Heart left ventricle (tissue), 16 donors: ENCODE measurements at places on chromosomes 16 and 17. TPM values are rescaled to one million over a fixed set of nuclear protein-coding genes. Genes with fewer than 3 reads are reported as not detected.

NLK gene
- total RNA-seq: 16.4 TPM

DNA sequence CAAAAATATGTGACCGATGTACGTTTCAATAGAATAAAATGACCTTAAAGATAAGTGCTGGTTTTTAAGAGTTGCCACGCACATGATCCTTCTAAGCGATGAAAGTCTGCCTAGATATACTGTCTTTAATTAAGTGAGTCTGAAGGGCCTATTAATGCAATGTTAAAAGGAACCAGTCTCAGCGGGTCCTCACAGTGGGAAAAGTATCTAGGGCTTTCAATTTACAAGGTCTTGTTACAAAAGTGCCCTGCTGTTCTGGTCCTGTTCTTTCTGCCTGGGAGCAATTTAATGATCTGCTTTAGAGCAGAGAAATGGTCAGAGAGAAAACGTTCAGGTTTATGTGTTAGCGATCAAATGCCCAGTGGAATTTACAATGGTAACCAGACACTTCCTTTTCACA, 864.0 kb downstream of the KCNJ2 start:
- no peak for DNase-seq

DNA sequence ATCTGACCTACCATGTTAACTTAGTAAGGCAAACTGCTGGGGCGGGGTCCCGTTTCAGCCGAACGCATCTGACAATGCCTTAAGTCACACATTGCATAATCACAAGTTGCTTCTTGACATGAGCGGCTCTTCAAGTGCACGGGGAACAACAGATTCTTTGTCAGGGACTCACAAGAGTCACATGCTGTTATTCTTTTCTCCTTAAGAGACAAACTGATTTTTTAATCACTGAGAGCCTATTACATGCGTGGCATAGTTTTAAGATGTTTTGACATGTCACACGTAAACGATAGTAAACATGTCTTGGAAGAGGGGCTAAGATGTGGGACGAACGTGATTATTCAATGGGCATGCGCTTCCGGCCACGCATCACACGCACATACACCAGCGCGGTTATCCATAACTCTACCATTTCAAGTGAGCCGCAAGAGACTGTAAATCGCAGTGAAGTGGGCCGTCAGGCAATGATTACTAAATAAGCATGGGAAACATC, 63.4 kb downstream of the ADCY9 start:
- DNase-seq: peak; percentile 40

BIRC5 gene
- total RNA-seq: 0.50 TPM

GRCh38 chr16:3140603-3141427, 6.0 kb downstream of the ZNF213 start:
- DNase-seq: no peak

DNA sequence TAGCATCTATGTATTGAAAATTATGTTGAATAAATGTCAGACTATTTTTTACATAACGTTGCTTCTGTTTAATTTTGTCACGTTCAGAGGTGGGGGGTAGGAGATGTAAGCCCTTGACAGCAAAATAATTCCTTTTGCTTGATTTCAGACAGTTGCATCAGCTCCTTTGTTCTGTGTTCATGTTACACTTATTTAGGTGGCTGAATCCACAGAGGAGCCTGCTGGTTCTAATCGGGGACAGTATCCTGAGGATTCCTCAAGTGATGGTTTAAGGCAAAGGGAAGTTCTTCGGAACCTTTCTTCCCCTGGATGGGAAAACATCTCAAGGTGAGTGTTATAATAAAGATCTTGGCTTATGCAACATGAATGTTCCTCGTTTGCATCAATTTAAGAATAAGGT, 4.5 kb downstream of the HERPUD1 start:
- DNase-seq: no peak

KRTAP4-6 gene
- total RNA-seq: not detected

SPATA32 gene
- total RNA-seq: not detected

DNA sequence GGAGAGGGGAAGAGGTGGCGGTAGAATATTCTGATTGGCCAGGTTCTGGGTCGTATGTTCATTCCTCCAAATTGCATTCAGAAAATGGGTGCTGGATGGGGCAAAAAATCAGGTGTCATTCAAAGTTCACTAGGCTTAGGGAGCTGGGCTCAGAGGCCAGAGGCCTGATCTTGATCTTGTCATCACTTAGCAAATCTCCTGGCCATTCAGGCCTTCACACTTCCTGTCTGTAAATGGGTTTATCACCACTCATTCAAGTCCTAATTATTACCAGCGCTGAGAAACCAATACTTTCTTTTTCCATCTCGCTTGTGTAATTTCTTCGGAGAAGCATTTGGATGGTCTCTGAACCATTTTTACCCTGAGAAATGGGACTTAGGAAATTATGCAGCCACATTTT, 50.8 kb downstream of the BMERB1 start:
- no peak for DNase-seq

- no peak for DNase-seq
Observed at GRCh38 chr16:55179852-55180585, 144.0 kb upstream of the IRX6 start.

DNA sequence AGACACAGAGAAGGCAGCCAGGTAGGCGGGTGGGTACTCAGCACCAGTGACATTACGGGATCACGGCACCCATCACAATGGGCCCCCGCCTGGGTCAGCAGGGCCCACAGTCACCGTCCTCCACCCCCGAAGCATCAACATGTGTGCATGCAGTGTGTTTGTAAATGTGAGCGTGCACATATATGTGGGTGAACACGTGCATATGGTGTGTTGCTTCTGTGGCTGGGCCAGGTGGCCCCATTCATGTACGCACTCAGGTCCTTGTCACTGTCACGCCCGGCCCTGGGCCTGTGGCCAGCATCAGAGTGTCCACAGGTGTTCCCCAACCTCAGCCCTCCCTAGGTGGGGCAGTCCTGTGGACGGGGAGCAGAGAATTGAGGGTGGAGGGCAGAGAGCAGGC, 37.1 kb downstream of the TNFRSF13B start:
- no peak for DNase-seq

CDH3 gene
- not detected for total RNA-seq

DNA sequence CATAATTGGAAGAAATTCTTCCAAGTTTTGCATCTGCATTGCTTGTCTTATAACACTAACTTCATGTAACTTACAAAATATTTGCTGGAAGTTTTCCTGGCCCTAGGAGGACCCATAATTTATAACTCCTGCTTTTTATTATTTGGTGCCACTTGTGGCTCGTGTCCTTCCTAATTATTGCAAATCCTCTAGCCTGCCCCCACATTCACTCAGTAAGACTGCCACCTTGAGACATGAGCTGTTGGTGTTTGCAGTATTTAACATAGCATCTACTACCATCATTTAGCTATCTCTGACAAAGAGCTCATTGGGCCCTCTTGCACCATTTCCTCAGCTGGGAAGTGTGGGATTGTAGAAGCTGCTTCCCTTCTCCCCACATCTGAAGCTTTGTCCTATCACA, 49.5 kb downstream of the FTO start:
- no peak for DNase-seq

GRCh38 chr17:51730303-51731050, 428.0 kb downstream of the CA10 start:
- no peak for DNase-seq

FOXN1 gene
- total RNA-seq: not detected

- DNase-seq: no peak
Observed at GRCh38 chr17:75808549-75808904, 23.9 kb downstream of the UNK start.
